ENCODE measurements at places on chromosomes 7 and 10.

GRCh38 chr10:79326361-79327089 lies 20.7 kb upstream of the PPIF start:
- DNase-seq: no peak

GRCh38 chr7:876972-877311 lies 588 bp downstream of the GET4 start:
- DNase-seq: no peak

DNA sequence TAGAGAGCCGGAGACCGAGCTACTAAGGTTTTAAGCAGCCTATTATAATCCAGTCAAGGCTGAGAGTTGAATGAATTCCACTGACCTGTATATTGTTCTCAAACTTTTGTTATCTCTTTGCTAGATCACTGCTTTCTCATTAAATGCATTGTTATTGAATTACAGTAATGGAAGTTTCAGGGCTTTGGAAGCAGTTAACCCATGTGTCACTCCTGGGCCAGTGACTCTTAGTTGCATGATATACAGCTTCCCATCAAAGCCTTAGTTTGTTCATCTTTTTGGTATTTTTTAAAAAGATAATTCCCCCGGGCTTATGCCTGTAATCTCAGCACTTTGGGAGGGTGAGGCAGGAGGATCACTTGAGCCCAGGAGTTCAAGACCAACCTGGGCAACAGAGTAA lies 55.4 kb upstream of the KIAA1217 start:
- no peak for DNase-seq

- DNase-seq: no peak
Measured at GRCh38 chr7:37018954-37019353, 294.7 kb upstream of the AOAH start.

- DNase-seq: no peak
Measured at GRCh38 chr10:30018496-30018895, 40.9 kb downstream of the JCAD start.

Measured in stimulated activated CD8-positive, alpha-beta memory T cell treated with anti-CD3 and anti-CD28 coated beads, Interleukin-15, amount 100 ng/mL, for 1 hour (primary cell).